ENCODE measurements at places on chromosomes 1 and 21. TPM values are rescaled to one million over a fixed set of nuclear protein-coding genes. Genes with fewer than 3 reads are reported as not detected.

DNA sequence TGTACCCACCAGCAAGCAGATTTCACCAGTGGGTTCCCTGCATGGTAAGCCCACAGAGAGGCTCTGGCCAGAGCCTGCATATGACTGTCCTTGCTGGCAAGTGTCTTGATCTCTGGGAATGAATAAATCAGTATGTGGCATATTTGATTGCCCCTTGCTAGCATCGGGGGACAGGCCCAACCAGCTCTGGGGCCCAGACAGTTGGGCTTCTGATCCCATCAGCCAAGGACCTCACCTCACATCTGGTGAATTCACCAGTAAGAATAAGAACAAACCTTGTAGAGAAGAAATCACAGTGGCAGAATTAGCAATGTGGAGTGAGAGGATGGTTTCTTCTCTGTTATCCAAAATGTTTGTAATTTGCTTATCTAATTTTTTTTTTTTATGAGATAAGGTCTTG lies 15.9 kb downstream of the SLC1A7 start:
- no peak overlapping the region for H3K27ac ChIP-seq
- H3K4me3 ChIP-seq: no peak overlapping the region
- no peak for DNase-seq
- H3K4me1 ChIP-seq: no peaks in the 10 kb centered on the region
- no peaks in the 10 kb centered on the region for H3K36me3 ChIP-seq

DNA sequence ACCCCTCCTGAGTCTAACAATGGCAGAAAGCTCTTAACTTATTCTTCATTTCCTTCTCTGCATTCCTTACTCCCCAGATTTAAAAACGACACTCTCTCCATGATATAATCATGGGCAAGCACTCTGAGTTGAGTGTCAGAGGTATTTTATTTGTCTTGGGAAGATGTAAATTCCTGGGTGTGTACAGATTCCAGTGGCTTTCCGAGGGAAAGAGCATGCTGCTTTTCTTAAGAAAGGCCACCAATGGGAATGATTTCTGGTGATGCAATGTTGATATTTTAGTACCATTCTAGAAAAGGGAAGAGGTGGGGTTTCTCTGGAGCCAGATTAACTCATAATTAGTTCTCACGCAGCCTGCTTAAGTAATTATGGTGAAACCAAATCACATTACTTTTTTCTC lies 47.8 kb upstream of the BTG3 start:
- H3K4me3 ChIP-seq: no peak overlapping the region
- H3K27me3 ChIP-seq: peaks cover 2% of the 10 kb centered on the region
- no peaks in the 10 kb centered on the region for H3K4me1 ChIP-seq
- H3K36me3 ChIP-seq: no peaks in the 10 kb centered on the region
- H3K27ac ChIP-seq: no peak overlapping the region

- no peak overlapping the region for H3K4me3 ChIP-seq
- DNase-seq: no peak
- H3K36me3 ChIP-seq: peaks cover 7% of the 10 kb centered on the region
- H3K4me1 ChIP-seq: peaks cover 21% of the 10 kb centered on the region
- peaks cover 6% of the 10 kb centered on the region for H3K27me3 ChIP-seq
Observed at GRCh38 chr1:1894354-1895059, 3.6 kb upstream of the GNB1 start.

DNA sequence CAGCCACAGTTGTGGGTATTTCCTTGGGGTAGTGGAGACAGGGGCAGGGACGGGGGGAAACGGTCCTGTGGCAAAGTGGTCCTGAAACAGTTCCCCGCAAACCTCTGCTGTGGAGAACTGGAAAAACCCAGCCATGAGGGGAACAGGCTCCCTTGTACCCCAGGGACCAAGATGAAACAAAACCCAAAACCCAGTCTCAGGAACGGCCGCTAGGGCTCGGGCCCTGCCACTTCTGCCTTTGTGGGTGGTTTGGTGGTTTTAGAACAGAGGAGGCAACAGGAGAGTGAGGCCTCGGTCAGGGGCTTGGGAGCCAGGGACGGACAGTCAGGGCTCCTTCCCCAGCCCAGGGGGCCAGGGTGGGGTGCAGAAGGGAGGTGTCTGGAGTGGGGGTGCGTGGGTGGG lies 24.8 kb upstream of the EDN2 start:
- H3K27me3 ChIP-seq: no peaks in the 10 kb centered on the region
- H3K36me3 ChIP-seq: peaks cover 36% of the 10 kb centered on the region
- peaks cover 9% of the 10 kb centered on the region for H3K4me1 ChIP-seq
- no peak for DNase-seq
- H3K4me3 ChIP-seq: no peak overlapping the region

GRCh38 chr1:53214376-53214940 lies 6.0 kb downstream of the CZIB start:
- peaks cover 45% of the 10 kb centered on the region for H3K36me3 ChIP-seq
- H3K27me3 ChIP-seq: no peaks in the 10 kb centered on the region
- peaks cover 11% of the 10 kb centered on the region for H3K4me1 ChIP-seq
- DNase-seq: no peak
- H3K4me3 ChIP-seq: no peak overlapping the region

DNA sequence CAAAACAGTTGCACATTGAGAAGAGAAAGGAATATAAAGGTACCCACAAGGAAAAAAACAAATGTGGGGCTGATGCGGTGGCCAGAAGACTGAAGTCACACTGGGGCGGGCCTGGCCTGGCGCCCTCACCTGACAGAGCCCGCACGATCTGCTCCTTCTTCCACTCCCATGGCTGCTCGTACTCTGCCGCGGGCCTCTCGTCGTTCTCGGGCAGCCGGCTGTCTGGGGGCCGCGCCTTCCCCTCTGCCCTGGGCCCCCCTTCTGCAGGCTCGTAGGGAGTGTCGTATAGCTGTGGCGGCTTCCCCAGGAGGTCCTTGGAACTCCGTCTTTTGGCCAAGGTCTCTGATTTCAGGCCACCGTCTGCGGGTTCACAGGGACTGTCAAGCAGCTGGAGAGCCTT lies 13.1 kb upstream of the TDRD10 start:
- peaks cover 16% of the 10 kb centered on the region for H3K4me1 ChIP-seq
- H3K4me3 ChIP-seq: no peak overlapping the region
- DNase-seq: no peak
- no peaks in the 10 kb centered on the region for H3K36me3 ChIP-seq
- peaks cover 34% of the 10 kb centered on the region for H3K27me3 ChIP-seq

The MAN1C1 gene
- total RNA-seq: 2.9 TPM

GRCh38 chr1:65734979-65735378 lies 57.7 kb upstream of the PDE4B start:
- H3K27me3 ChIP-seq: peaks cover 7% of the 10 kb centered on the region
- no peak overlapping the region for H3K27ac ChIP-seq
- no peaks in the 10 kb centered on the region for H3K36me3 ChIP-seq
- H3K4me3 ChIP-seq: no peak overlapping the region

GRCh38 chr1:18907917-18908845 lies 5.8 kb upstream of the ALDH4A1 start:
- H3K27me3 ChIP-seq: no peaks in the 10 kb centered on the region
- H3K27ac ChIP-seq: no peak overlapping the region
- H3K4me1 ChIP-seq: peaks cover 15% of the 10 kb centered on the region
- no peak for DNase-seq
- H3K4me3 ChIP-seq: no peak overlapping the region

GRCh38 chr1:168893359-168893801 lies 164.4 kb upstream of the DPT start:
- H3K4me1 ChIP-seq: no peaks in the 10 kb centered on the region
- H3K27me3 ChIP-seq: peaks cover 31% of the 10 kb centered on the region
- no peak overlapping the region for H3K4me3 ChIP-seq
- DNase-seq: no peak
- H3K27ac ChIP-seq: no peak overlapping the region

The ITLN2 gene
- not detected for total RNA-seq

DNA sequence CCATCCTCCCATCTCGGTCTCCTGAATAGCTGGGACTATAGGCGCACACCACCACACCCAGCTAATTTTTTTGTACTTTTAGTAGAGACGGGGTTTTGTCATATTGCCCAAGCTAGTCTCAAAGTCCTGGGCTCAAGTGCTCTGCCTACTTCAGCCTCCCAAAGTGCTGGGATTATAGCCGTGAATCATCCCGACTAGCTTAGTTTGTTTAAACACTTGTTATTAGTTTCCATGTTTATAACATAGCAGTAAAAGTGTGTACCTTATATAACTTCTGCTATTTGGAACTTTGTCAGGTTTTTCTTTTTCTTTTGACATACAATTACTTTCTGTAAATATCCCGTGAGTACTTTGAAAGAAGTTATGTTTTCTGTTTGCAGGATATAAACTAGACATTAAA lies 60.6 kb upstream of the C1orf21 start:
- no peaks in the 10 kb centered on the region for H3K36me3 ChIP-seq
- no peaks in the 10 kb centered on the region for H3K4me1 ChIP-seq
- no peak overlapping the region for H3K27ac ChIP-seq
- DNase-seq: no peak
- H3K27me3 ChIP-seq: no peaks in the 10 kb centered on the region

The AGTRAP gene
- total RNA-seq: 13.1 TPM

The PLEKHN1 gene
- 2.8 TPM for total RNA-seq

- H3K27ac ChIP-seq: no peak overlapping the region
- DNase-seq: no peak
- H3K4me3 ChIP-seq: no peak overlapping the region
- no peaks in the 10 kb centered on the region for H3K36me3 ChIP-seq
- peaks cover 13% of the 10 kb centered on the region for H3K27me3 ChIP-seq
- peaks cover 3% of the 10 kb centered on the region for H3K4me1 ChIP-seq
Observed at GRCh38 chr1:209430107-209430506, 153.4 kb upstream of the CAMK1G start.

- peaks cover 1% of the 10 kb centered on the region for H3K36me3 ChIP-seq
- no peak for DNase-seq
- no peak overlapping the region for H3K4me3 ChIP-seq
- H3K27ac ChIP-seq: no peak overlapping the region
Observed at GRCh38 chr1:226816576-226816975, 53.8 kb upstream of the PSEN2 start.

DNA sequence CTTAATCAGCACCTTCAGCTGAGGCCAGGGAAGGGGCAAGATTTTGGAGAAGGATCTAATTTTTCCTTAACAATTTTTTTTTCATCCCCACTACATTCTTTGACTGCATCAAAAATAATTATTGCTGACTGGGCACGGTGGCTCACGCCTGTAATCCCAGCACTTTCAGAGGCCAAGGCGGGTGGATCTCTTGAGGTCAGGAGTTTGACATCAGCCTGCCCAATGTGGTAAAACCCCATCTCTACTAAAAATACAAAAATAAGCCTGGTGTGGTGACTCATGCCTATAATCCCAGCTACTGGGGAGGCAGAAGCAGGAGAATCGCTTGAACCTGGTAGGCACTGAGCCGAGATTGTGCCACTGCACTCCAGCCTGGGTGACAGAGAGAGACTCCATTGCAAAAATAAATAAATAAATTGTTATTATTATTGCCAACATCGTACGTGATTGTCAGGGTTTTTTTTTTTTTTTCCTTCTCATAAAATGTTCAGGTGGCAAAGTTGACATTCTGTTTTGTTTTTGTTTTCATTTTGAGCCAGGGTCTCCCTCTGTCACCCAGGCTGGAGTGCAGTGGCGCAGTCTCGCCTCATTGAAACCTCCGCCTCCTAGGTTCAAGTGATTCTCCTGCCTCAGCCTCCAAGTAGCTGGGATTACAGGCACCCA lies 37.3 kb upstream of the MORC3 start:
- DNase-seq: no peak
- peaks cover 5% of the 10 kb centered on the region for H3K4me1 ChIP-seq
- H3K4me3 ChIP-seq: no peak overlapping the region
- no peak overlapping the region for H3K27ac ChIP-seq

The BATF3 gene
- total RNA-seq: 100.0 TPM

The IGSF3 gene
- 2.2 TPM for total RNA-seq

GRCh38 chr1:25826571-25826970 lies 6.8 kb downstream of the MTFR1L start:
- DNase-seq: no peak
- H3K4me3 ChIP-seq: no peak overlapping the region
- no peak overlapping the region for H3K27ac ChIP-seq
- H3K27me3 ChIP-seq: no peaks in the 10 kb centered on the region

GRCh38 chr1:246794828-246795671 lies 70.8 kb downstream of the SCCPDH start:
- H3K27me3 ChIP-seq: no peaks in the 10 kb centered on the region
- DNase-seq: no peak

- H3K27me3 ChIP-seq: peaks cover 7% of the 10 kb centered on the region
- H3K36me3 ChIP-seq: no peaks in the 10 kb centered on the region
- no peak for DNase-seq
- H3K4me1 ChIP-seq: no peaks in the 10 kb centered on the region
- H3K4me3 ChIP-seq: no peak overlapping the region
Observed at GRCh38 chr1:30258876-30259275, 464.5 kb downstream of the MATN1 start.

The CTSS gene
- 26.9 TPM for total RNA-seq

DNA sequence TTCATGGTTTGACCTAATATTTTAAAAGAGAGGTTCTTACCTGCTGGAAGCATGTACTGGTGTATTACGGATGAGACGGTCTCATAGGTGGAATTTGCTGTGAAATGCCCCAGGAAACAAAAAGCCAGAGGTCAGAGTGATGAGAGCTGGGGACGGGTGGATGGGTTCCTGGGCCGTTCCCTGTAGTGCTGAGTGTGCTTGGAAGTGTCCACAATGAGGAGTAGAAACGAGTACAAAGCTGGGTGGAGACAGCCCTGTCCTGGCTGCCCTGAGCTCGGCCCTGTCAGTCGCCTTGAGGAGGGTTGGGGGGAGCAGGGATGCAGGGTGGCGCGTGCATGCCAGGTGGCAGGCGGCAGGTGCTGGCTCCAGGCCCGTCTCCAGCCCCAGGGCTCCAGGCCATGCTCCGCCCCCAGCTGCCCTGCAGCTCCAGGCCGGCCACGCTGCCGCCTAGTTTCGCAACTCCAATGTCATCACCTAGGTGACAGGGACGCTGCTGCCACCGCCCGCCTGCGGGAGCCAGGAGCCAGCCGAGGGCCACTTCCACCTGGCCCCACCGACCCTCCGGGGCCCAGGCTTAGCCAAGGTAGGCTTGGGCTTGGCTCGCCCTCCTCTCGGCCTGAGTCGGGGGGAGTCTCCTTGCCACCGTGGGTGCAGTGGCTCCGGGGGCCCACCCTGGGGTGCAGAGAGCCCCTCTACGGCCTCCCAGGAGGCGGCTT lies 16.4 kb downstream of the TP73 start:
- H3K4me1 ChIP-seq: no peaks in the 10 kb centered on the region
- DNase-seq: no peak
- H3K36me3 ChIP-seq: no peaks in the 10 kb centered on the region
- no peak overlapping the region for H3K4me3 ChIP-seq
- no peaks in the 10 kb centered on the region for H3K27me3 ChIP-seq

DNA sequence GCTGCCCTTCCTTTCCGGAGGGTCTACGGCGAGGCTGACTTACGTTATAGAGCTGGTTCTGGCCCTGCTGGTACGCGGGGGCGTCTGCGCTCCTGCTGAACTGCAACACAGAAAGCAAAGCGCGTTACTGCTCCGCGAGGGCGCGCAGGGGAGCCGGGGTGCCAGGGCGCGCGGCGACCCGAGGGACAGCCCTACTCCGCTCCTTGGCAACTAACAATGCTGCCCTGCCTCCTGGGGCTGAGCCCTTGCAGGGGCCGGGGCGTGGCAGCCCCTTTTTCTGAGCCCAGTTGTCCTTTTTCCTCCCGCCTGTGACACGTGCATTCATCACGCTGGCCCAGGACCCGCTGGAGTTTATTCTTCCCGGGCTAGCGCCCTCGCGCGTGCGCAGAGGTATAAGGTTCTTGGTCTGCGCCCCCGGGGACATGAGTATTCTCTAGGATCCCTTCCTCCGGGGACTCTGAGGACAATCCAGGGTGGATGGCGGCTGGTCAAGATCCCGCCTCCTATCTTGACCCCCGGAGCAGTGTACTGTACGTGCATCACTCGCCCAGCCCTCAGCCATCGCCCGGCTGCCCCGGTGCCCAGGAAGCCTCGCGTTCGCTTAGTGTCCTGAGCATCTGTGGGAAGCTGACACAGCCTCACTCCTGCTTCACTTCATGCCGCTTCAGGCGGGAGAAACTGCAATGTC lies 78.9 kb downstream of the CD247 start:
- peak overlapping the region; percentile 13 for H3K27ac ChIP-seq
- no peak overlapping the region for H3K4me3 ChIP-seq
- no peaks in the 10 kb centered on the region for H3K27me3 ChIP-seq
- H3K36me3 ChIP-seq: peaks cover 64% of the 10 kb centered on the region

The FAM3B gene
- total RNA-seq: not detected

The REN gene
- not detected for total RNA-seq

Measured in activated CD4-positive, alpha-beta T cell treated with anti-CD3 and anti-CD28 coated beads, Interleukin-2, amount 10 ng/mL, durations not matched to agents 24 days and 14 days (primary cell).